ENCODE measurements at places on chromosomes 6 and 20. TPM values are rescaled to one million over a fixed set of nuclear protein-coding genes. Genes with fewer than 3 reads are reported as not detected.

DNA sequence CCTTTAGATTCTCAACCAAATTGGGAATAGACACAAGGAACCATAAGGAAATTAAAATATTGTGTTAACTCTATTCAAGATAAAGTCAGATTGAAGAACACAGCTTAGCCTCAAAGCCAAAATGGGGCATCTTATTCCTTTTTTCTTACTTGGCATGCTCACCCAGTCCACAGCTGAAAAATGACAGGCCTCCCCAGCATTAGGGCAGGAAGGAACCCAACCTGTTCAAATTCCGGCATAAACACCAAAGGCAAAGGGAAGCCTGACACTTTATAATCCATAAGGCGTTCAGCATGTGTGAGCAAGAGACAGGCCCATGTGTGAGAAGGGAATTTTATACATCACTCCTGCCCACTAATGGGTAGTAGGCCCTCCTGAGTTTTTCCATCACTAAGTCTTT lies 2.9 kb downstream of the BEND6 start:
- no peak for ATAC-seq
- peaks cover 15% of the 10 kb centered on the region for H3K4me1 ChIP-seq
- H3K27ac ChIP-seq: no peak overlapping the region
- no peak overlapping the region for H3K4me3 ChIP-seq
- no peaks in the 10 kb centered on the region for H3K36me3 ChIP-seq

DNA sequence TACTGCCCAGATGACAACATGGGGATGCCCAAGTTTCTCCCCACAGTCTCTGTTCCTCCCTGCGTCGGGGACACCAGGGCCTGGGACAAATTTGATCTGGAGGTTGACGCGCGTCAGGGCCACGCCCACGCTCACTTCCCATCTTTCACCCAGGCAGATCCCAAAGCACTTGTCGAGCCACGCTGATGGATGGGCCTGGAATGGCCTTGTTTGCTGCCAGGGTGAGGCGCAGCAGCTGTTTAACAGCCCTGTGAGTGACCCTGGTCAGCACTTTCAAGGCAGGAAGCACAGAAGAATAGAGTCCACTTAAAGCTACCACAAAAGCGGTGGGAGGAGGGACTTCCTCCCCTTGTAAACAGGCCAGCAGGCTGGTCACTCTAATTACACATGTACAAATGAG lies 324.7 kb upstream of the JARID2 start:
- no peak overlapping the region for H3K27ac ChIP-seq
- no peak overlapping the region for H3K4me3 ChIP-seq
- H3K27me3 ChIP-seq: no peaks in the 10 kb centered on the region
- no peaks in the 10 kb centered on the region for H3K4me1 ChIP-seq
- ATAC-seq: no peak
- no peaks in the 10 kb centered on the region for H3K36me3 ChIP-seq

DNA sequence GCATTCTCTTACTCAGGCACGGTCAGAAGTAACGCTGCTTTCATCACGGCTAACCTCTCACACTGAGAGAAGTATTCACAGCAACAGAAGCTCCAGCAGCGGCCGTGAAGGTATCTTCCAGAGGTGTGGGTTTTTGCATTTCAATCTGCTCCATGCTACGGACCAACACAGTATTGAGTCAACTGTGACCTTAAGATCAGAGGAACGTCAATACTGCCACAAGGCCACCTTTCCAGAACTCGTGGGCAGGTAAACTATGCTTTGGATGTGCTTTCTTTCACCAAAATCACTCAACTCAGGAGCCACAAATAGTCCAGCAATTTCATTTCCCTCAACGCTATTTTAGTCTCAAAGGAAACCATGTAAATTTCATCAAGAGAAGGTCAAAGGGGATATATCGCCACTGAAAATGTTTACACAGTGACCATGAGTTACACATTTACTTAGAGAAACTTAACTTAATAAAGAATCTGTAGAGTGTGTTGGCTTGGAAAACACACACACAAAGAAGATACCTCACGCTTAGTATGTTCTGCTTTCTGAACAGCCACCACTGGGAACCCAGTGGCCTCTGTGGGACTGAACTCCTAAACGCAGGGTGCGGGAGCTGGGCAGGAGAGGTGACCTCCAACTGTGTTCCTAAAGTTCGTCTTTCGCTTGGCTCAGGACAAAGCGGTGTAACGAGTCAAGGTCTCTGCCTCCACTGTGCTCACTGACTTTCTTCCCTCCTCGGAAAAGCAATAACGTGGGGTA lies 27.9 kb downstream of the TXNDC5 start:
- peaks cover 79% of the 10 kb centered on the region for H3K36me3 ChIP-seq
- H3K4me1 ChIP-seq: no peaks in the 10 kb centered on the region
- no peak overlapping the region for H3K4me3 ChIP-seq
- ATAC-seq: no peak
- no peaks in the 10 kb centered on the region for H3K27me3 ChIP-seq

- H3K27ac ChIP-seq: peak overlapping the region; percentile 76
- H3K4me3 ChIP-seq: no peak overlapping the region
- peaks cover 76% of the 10 kb centered on the region for H3K36me3 ChIP-seq
- H3K4me1 ChIP-seq: peaks cover 24% of the 10 kb centered on the region
- H3K27me3 ChIP-seq: no peaks in the 10 kb centered on the region
- no peak for ATAC-seq
Observed at GRCh38 chr20:62897666-62898065, 28.6 kb downstream of the DIDO1 start.

- no peak for ATAC-seq
- H3K4me3 ChIP-seq: no peak overlapping the region
- no peaks in the 10 kb centered on the region for H3K4me1 ChIP-seq
- H3K27ac ChIP-seq: no peak overlapping the region
- no peaks in the 10 kb centered on the region for H3K27me3 ChIP-seq
Observed at GRCh38 chr6:77318256-77318655, 145.0 kb downstream of the HTR1B start.

- peak overlapping the region; percentile 33 for H3K27ac ChIP-seq
- peak overlapping the region; percentile 43 for H3K4me3 ChIP-seq
- peaks cover 19% of the 10 kb centered on the region for H3K4me1 ChIP-seq
Observed at GRCh38 chr6:144305985-144306384, 20.9 kb downstream of the UTRN start.

- no peak overlapping the region for H3K4me3 ChIP-seq
- no peak overlapping the region for H3K27ac ChIP-seq
- peaks cover 22% of the 10 kb centered on the region for H3K36me3 ChIP-seq
- ATAC-seq: no peak
- no peaks in the 10 kb centered on the region for H3K4me1 ChIP-seq
Observed at GRCh38 chr6:38341496-38341895, 298.2 kb downstream of the BTBD9 start.

The GPR63 gene
- total RNA-seq: 1.7 TPM

The FAM217B gene
- total RNA-seq: 16.6 TPM

The TULP1 gene
- total RNA-seq: not detected

Data from activated T-helper 17 cell treated with anti-CD3 and anti-CD28 coated beads, Interleukin-2, amount 50 U/mL, for 72 hours (primary cell).